ENCODE measurements at places on chromosomes 3 and 15.

DNA sequence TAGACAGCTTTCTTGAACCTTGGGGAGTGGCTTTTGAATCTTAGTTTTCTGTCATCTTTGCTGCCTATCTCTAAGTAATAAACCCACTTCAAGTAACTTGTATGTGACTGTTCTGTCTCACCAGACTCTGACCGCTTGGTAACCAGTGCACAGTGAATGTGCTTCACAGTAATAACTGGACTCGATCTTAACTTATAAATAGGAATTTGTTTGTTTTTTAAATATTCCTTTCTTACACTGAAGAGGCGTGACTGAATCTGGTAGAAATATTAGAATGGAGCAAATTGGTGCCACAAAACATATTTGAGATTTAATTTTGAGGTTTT is 318.0 kb downstream of the GBE1 start:
- DNase-seq, result no peak

DNA sequence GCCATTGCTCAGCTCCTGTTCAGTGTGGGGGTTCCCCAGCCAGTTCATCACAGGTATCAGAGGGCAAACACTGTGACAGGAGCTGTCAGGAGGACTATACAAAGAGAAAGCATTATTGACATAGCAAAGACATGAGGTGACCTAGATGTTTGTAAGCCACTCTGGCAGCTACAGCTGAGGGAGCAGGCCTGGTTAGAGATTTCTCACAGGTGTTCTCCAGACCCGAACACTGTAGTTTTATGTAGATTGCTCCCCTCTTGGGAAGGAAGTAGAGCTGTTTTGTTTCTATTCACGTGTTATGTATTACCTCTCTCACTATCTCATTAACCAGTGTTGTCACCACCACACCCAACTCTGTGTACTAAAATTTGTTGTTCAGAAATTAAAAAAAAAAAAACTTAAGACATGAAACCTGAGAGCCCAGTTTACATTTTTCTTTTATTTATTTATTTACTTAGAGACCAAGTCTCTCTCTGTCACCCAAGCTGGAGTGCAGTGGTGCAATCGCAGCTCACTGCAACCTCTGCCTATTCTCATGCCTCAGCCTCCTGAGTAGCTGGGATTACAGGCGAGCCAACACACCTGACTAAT is 123.7 kb downstream of the RBPMS2 start:
- no peak for DNase-seq

- no peak for DNase-seq
Measured at GRCh38 chr3:16051691-16052090, 122.8 kb upstream of the GALNT15 start.

- DNase-seq, result no peak
Measured at GRCh38 chr3:46986782-46987310, 7.4 kb downstream of the NBEAL2 start.

GRCh38 chr3:79297245-79297960 is 470.4 kb downstream of the ROBO1 start:
- DNase-seq, result no peak

GRCh38 chr15:38187630-38188313 is 64.9 kb upstream of the SPRED1 start:
- no peak for DNase-seq

DNA sequence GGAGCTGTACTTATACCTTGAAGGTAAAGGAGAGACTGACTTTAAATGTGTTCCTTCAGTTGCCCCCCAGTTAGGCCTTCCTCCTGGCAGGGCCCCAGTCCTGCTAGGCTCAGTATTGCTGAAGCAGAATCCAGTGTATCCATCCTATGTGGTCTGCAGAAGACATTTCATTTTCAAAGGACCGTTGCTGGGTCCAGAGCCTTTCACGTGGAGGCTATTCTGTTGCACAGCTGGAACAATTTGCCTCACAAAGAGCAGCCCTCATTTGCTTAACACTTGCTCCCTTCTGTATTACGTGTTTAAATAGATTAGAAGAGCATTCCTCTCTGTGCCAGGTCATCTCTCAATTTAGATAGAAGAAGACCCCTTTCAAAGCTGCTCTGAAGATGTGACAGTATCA is 78.9 kb upstream of the CFAP20DC start:
- no peak for DNase-seq

GRCh38 chr3:151301787-151302186 is 14.8 kb downstream of the GPR87 start:
- no peak for DNase-seq

GRCh38 chr15:62565634-62566026 is 400.5 kb upstream of the C2CD4B start:
- no peak for DNase-seq

DNA sequence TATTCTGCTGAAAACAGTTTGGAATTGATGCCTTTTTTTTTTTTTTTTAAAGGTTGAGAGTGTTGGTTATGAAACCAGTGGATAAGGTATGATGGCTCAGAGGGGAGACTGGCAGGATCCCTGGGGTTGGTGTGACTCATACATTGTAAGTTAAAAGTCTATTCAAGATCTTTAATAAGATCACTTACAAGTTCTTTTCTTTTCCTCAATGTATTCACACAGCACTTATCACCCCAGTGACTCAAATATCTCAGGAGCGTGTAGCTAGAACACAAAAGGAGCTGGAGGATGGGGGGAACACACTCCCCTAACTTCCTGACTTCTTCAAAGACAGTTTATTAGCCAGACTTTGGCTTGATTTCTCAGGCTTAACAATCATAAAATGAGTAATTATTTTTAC is 285.3 kb downstream of the SV2B start:
- DNase-seq, result no peak

GRCh38 chr3:18579661-18580060 is 154.5 kb upstream of the SATB1 start:
- no peak for DNase-seq

GRCh38 chr3:154195620-154196356 is 74.6 kb downstream of the ARHGEF26 start:
- DNase-seq, result no peak

DNA sequence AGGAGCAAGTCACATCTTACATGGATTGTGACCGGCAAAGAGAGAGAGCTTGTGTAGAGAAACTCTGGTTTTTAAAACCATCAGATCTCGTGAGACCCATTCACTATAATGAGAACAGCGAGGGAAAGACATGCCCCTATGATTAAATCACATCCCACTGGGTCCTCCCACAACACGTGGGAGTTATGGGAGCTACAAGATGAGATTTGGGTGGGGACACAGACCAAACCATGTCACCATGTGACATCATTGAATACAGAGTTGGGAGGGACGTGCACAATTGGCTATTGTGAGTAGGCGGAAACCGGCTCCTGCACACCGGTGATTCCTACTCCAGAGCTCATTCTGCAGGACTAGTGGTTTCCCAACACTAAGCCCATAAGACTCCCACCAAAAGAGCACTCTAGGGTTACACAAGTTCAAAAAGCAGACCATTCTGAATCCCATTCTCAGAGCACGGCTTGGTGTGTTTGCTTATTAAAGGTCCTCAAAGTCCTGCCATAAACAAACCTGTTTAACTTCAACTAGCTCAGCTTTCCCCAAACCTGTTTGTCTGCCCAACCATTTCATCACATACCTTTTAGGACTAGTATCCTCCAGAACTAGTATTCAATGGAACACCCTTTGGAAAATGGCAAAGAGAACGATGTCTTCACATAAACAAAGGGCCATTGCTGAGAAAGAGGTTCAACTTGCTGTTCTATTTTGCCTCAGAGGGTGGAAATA is 167.6 kb downstream of the TLE3 start:
- DNase-seq, result no peak

DNA sequence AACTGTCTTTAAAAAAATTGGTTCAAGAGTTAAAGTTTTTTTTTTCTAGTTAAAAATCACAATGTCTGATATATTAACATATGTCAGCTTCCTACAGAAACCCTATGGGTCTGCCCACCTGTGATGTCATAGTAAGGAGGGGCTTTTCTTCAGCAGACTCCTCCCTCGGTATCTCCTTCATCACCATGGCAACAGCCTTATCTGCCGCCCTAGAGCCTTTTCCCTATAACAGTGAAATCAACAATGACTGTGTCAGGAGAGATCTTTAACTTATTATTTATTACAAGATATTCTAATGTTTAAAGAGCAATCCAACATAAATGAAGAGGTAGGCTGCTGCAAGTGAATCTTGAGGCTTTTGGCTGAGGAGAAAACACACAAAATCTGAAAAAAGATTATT is 138.7 kb downstream of the PEX5L start:
- DNase-seq, result no peak

DNA sequence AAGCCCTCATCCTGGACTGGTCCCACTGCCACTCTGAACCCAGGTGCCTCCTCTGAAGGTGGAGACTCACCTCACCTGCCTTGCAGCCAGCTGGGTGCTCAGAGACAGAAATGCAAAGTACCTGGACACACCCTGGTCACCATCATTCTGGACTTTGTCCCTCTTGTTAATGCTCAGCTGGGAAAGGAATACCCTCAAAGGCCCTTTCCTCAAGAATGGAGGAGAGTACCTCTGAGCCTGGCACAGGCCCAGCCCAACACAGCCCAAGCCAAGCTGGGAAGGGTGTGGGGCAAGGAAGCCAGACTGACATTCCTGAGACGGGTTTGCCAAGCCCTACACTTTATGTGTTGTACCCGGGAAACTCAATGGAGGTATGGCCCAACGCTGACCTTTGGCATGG is 983 bp upstream of the ALAS1 start:
- DNase-seq, result no peak

DNA sequence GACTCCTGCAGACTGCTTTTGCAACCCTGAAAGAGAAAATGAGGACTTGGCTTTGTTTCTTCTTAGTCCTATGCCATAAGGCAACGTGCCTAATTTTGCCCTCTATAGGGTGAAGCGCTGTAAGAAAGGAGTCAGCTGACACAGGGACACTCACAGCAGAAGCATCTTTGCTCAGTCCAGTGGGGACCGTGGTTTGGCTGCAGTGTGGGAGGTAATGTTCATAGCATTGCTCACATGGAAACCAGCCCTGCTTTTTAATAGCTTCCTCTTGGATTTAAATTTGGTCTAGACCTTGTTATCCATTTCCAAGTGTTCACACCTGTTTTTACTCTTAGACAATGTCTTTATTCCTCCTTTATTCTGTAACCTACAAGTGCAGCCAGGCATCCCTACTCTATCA is 1032.1 kb downstream of the NTRK3 start:
- DNase-seq, result no peak

- DNase-seq, result no peak
Measured at GRCh38 chr3:37992271-37993066, 1.9 kb downstream of the VILL start.

DNA sequence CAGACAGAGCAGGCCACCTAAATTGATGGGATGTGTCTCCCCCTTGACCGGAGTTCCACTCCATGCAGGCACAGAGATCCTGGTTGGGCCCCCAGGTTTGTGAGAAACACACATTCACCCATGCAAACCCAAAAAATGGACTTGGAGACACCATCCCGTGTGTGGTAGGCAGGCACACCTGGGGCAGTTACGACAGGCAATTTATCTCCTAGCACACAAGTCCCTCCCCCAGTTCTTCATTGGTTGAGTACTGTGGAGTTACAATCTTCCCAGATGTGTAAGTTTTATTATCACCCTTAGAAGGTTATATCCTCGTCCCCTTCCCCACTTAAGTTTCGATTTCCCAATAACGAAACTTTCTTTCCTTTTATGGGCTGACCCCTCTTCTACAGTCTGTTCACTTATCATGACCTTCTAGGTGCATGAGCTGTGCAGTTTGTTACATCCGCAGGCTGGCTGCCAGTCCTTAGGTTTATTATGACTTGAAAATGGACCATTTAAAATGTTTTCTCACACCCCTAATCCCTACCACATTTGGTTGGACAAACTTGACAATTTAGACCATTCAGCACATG is 27.3 kb downstream of the ARL8B start:
- no peak for DNase-seq

DNA sequence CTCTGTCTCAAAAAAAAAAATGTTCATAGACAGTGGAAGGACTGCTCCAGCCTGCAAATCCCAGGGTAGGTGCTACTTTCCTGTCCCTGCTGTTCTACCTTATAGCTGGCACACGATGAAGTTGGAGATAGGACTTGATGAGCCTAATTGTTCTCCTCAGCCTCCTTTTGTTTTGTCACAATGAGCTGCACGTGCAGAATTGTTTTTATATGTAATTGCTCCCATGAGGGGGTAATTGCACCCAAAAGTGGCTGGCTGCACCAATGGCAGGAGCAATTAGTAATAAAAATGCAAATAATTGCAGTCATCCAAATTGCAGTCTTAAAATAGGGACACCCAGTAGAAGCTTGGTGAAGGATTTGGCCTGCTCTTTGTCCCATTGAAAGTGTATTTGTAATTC is 63.0 kb upstream of the PFN2 start:
- DNase-seq, result no peak
